ENCODE measurements at places on chromosomes 7 and 10.
A peak's percentile ranks its signal among the peaks of the same experiment; 100 is the strongest.

- no peak for DNase-seq
These were observed 623.1 kb upstream of the MGMT start for GRCh38 chr10:128843972-128844371.

- peak; percentile 95 for DNase-seq
These were observed 135.8 kb downstream of the CAMK1D start for GRCh38 chr10:12484941-12485805.

- no peak for DNase-seq
These were observed 192.0 kb downstream of the ADAM12 start for GRCh38 chr10:126196281-126196680.

GRCh38 chr7:55335151-55335550, 30.0 kb upstream of the LANCL2 start:
- DNase-seq, result no peak

DNA sequence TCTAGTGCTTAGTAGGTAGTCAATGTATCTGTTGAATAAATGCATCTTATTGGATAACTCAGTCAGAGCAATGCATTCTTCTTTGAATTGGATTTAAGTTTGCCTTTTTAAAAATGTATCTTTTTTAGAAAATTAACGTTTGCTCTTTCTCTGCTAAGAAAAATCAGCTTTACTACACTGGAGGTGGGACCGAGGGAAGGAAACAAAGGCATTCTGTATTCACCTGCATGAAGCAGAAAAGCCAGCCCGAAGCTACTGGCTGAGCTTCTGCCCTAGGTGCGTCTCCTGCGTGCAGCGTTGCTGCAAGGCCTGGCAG, 22.2 kb upstream of the ITGB1 start:
- DNase-seq, result no peak

- peak; percentile 59 for DNase-seq
These were observed 117.9 kb upstream of the COL1A2 start for GRCh38 chr7:94276795-94277194.

GRCh38 chr10:118835682-118836326, 81.0 kb upstream of the CACUL1 start:
- DNase-seq, result no peak

DNA sequence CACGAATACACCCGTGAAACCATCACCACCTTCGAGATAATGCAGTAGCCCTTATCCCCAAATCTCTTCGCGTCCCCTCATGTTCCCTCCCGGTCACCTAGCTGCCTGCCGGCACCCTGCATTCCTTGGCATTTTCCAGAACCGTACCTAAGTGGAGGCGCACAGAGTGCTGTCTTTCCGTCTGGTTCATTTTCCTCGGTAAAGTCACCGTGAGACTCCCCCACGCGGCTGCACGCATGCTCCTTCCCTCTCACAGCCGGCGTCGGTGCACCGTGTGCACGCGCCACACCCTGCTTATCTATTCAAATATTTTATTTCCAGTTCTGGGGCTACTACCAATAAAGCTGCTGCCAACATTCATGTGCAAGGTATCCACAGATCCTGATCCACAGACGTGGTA, 65.5 kb upstream of the NKX6-2 start:
- DNase-seq, result no peak

DNA sequence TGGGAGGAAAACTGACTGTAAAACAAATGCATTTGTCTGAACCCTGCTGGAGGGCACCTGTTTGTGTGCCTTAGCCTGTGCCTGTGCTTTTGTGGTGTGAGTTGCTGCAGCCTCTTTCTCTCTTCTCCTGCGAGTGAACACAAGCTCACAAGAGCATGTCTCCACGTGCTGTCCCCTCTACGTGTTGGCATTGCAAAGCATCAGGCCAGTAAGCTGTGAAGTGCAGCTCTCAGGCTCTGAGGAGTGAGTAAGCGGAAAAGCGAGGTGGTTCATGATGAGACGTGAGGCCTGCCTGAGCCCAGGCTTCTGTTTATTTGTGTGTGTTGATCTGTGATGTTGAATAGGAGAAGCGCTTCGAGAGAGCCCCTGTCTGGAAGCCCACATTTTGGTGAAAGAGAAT, 85.6 kb upstream of the PDCD4 start:
- no peak for DNase-seq

GRCh38 chr7:98993024-98993897, 114.9 kb downstream of the TRRAP start:
- DNase-seq, result no peak

DNA sequence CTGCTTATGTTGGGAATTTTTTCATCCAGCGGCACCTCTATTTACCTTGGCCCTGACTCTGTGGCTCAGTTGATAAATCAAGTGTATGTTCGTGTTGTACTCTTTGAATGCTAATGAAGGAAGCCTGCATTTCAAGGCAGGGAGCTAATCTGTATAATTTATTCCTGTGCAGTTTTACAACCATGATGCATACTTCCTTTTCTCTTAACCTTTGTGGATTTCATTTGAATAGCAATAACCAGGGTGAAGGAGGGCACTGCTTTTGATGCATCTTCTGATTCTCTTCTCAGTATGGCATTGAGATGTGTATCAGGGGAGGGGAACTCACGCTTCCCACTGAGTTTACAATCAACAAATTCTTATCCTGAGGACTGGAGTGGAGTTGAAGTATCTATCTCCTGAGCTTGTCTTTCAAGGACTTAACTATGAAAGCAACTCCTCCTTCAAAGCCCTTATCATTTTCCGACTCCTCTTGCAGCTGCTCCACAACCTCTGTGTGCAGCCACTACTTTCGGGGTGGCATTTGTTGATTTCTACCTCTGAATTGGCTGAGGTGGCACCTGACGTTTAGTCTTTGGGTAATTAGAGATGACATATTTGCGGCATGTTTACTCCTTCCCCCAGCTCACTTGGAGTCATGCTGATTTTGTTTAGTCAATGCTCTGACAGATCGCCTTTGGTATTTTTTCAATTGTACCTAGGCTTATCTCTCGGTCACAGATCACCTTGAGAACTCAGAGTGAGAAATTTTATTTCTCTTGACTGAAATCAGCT, 275.2 kb downstream of the PHTF2 start:
- no peak for DNase-seq

- DNase-seq, result peak; percentile 85
These were observed 44.6 kb upstream of the RSBN1L start for GRCh38 chr7:77651575-77652162.

- no peak for DNase-seq
These were observed 28.0 kb downstream of the ABLIM1 start for GRCh38 chr10:114629824-114630730.

GRCh38 chr10:97865488-97865887, 15.8 kb downstream of the GOLGA7B start:
- DNase-seq, result no peak

GRCh38 chr7:39248041-39248691, 270.5 kb downstream of the POU6F2 start:
- DNase-seq, result no peak

DNA sequence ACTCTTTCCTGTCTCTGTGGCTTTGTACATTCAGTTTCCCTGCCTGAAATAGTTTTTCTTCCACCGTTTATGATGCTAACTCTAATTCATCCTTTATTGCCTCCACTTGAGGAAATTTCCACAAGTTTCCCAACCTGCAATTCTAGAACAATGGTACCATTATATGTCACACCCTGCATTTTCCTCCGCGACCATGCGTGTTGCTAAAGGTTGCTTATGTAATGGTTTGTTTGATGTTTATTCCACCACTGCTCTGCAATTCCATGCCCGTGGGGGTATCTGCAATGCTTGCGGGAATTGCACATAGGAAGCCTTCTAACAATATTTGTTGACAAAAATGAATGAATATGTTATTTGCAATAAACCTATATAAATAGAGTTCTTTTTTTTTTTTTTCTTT, 69.5 kb upstream of the ST8SIA6 start:
- DNase-seq, result no peak

All from NAMALWA (cell line).